ENCODE measurements at places on chromosomes 3 and 15.
A peak's percentile ranks its signal among the peaks of the same experiment; 100 is the strongest.

DNA sequence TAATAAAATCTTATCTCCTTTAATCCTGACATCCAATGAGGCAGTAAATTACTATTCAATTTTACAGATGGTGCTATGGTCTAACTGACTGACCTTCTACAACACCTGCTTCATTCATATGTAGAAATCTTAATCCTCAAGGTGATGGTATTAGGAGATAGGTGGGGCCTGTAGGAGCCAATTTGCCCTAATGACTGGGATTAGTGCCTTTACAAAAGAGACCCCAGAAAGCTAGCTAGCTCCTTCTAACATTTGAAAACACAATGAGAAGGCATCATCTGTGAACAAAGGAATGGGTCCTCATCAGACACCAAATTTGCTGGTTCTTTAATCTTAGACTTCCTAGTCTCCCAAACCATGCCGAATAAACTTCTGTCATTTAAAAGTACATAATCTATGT lies 137.4 kb upstream of the UBP1 start:
- DNase-seq = no peak

- no peak for DNase-seq
Observed at GRCh38 chr3:61595826-61596225, 34.5 kb downstream of the PTPRG start.

- no peak for DNase-seq
Observed at GRCh38 chr3:187522293-187522692, 147.9 kb downstream of the SST start.

DNA sequence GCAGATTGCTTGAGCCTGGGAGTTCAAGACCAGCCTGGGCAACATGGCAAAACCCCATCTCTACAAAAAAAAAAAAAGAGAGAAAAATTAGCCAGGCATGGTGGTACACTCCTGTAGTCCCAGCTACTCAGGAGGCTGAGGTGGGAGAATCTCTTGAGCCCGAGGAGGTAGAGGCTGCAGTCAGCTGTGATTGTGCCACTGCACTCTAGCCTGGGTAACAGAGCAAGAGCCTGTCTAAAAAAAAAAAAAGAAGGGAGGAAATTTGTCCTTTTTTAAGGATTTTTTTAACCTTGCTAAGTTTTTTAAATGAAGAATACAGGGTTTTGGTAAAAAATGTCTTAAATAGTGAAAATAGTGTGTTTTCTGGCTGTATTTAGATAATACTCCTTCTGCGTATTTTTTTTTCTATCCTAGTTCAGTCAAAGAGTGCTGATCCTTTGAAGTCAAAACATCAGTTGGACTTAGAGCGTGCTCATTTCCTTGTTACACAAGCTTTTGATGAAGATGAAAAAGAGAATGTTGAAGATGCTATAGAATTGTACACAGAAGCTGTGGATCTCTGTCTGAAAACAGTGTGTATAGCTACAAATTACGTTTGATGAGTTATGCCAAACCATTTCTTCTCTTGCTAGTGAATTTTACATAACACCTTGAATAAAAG lies 11.1 kb downstream of the CAPN7 start:
- no peak for DNase-seq

DNA sequence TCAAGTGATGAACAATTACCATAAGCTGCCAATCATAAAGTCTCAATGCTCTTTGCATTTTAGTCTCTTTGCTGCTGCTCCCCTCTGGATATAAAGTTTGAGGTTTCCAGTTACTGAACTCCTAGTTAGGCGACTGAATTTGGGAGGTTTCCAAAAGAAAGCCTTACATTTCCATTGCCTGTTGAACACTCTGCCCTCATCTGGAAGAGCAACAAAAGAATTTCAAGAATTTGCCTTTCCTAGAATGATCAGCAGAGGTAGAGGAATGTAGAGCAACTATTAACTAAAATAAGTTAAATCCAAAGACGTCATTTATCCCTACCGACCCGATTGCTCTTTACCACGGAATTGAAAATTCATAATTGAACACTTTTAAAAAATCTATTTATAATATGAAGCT lies 53.4 kb upstream of the PRICKLE2 start:
- peak; percentile 81 for DNase-seq

GRCh38 chr15:92809880-92810361 lies 90.2 kb upstream of the CHD2 start:
- DNase-seq = peak; percentile 51
